ENCODE measurements at places on chromosomes 7 and 10.
A peak's percentile ranks its signal among the peaks of the same experiment; 100 is the strongest.

DNA sequence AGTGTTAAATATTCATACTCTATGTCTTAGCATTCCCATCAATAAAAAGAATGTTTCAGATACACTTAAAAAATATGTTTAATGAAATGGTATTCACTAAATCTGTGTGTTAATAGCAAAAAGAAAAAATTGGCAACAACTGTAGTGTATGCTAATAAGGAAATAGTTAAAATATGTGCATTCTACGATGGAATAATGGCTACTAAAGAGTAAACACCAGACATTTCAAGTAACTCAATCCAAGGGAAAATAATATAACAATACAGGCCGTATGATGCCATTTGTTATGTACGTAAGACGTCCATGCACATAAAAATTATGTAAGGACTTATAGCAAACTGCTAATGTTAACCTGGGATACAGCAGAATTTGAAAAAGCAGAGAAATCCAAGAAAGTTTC lies 46.6 kb downstream of the MAD1L1 start:
- DNase-seq, result no peak

- no peak for DNase-seq
Measured at GRCh38 chr10:8498881-8499280, 444.4 kb downstream of the GATA3 start.

- peak; percentile 52 for DNase-seq
Measured at GRCh38 chr7:155533827-155534690, 12.3 kb downstream of the CNPY1 start.

- no peak for DNase-seq
Measured at GRCh38 chr7:127609297-127609696, 8.6 kb downstream of the PAX4 start.

DNA sequence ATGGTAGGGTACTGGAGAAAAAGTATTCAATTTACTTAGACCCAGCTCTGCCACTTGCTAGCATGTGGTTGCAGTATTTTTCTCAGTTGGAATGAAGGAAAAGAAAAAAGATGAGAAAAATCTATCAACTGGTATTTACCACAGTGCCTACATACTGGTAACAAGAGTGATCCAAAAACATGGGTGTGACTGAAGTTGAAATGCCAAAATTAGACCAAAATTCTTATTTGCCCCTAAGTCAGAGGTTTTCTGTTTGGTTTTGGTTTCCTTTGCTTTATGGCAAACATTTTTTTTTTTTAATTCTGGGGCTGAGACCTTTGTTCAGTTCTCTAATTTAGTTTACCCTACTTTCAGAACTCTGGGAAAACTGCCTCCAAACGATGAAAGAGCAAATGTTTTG lies 12.3 kb downstream of the HYCC1 start:
- DNase-seq, result no peak

DNA sequence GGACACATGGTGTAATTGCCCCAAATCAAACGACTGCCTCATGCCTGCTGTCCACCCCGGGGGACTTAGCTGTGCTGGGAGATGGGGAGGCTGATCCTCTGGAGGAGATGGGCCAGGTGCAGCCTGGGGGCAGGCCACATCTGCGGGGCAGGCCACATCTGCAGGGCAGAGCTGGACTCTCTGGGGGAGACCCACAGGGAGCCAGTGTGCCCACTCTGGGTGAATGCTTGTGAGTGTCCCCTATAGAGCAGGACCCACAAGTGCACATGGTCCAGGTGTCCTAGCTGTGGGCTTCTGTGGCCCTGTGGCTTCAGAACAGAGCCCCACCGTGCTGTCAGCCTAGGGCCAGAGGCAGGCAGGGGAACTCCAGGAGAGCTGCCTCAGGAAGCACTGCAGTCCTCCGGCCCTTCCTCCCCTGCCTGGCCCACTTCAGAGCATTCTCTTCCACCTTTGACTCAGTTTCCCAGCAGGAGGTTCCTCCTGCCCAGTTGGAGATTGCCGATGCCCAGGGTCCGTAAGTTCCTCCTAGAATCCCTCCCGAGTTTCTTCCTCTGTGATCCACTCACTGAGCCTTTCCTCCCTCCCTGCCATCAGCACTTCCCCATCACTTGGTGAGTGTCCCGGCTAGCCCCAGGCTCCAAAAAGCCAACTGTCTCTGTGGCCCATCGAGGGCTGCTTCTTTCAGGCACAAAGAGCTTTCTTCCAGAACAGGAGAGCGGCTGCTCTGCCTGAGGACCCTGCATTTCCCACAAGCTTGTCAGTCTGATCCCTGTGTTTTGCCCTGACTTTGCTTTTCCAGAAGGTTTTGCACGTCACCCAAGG lies 50.3 kb downstream of the ADCYAP1R1 start:
- no peak for DNase-seq

DNA sequence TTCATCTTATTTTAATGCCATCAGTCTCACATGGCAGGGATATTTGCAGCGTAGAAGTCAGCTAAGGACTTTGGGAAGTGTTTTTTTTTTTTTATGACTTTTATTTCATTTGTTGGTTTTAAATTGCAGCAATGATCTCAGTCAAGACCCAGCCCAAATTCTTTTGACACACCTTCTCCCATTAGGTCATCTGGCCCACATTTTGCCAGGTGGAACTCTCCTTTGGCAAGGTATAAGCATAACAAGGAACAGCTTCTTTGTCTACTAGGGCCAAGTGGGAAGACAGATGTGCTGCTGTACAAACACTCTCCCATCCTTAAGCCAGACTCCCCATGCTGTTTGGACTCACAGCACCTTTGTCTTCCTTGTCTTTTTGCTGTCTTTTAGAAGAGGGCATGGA lies 41.8 kb downstream of the PLEKHA8 start:
- DNase-seq, result no peak

DNA sequence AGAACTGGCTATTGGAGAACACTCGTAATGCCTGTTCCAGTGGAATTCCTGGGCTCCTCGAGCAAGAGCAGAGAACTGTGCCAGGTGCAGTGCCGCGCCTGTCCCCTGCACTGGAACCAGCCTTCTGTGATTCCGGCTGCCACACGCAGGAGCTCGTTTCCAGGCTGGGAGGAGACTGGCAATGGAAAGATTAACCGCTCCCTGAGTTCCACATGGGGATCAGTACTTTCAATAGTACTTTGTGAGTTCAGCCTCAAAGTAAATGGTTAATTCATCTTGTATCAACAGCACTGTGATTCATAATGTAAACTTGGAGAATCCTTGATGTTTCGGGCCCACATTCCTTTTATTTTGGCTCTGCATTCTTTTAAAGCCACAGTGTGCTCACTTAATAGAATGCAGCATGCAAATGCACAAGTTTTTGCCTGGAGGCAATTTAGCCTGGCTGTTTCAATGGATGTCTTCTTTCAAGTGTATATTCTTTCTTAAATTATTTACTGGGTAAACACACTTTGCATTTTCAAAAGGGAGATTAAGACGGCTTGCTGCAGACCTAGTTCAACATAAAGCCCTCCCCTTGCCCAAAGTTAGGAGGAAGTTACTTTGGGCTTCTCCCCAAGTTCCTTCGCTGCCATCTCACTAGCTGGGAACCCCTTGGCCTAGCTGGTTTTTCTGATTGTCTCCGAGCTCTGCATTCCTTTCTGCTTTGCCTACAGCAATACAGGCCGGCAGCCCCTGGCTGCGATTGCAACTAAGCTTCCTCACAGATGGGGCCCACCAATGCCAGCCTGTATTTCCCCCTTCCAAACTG lies 138.1 kb upstream of the TCF7L2 start:
- peak; percentile 34 for DNase-seq

DNA sequence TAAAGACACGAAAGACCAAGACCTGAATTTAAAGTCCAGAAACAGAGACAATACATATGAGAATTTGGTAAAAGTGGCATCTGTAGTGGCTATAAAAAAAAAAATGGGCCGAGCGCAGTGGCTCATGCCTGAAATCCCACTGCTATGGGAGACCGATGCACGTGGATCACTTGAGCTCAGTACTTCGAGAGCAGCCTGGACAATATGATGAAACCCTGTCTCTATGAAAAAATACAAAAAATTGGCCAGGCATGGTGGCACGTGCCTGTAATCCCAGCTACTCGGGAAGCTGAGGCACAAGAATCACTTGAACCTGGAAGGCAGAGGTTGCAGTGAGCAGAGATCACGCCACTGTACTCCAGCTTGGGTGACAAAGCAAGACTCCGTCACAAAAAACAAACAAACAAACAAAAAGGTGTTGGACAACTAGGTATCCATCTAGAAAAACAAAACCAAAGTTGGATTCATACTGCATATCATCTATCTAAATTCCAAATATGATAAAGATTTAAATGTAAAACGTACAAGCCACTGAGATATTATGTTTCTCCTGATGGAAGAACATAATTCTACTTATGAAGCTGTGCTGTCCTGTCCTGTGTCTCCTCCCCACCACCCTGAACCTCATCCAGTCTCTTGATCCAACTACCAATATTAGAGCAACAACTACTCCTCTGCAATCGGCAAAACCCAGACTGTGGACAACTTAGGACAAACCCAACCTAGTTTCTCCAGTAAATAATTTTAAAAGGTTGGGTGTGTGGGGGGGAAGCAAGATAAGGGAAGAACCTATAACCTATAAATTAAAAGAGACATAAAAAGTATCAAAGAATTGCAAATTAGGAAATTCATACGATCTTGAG lies 53.7 kb downstream of the ATAD1 start:
- no peak for DNase-seq

GRCh38 chr10:69721690-69722310 lies 79.9 kb upstream of the COL13A1 start:
- DNase-seq, result no peak

DNA sequence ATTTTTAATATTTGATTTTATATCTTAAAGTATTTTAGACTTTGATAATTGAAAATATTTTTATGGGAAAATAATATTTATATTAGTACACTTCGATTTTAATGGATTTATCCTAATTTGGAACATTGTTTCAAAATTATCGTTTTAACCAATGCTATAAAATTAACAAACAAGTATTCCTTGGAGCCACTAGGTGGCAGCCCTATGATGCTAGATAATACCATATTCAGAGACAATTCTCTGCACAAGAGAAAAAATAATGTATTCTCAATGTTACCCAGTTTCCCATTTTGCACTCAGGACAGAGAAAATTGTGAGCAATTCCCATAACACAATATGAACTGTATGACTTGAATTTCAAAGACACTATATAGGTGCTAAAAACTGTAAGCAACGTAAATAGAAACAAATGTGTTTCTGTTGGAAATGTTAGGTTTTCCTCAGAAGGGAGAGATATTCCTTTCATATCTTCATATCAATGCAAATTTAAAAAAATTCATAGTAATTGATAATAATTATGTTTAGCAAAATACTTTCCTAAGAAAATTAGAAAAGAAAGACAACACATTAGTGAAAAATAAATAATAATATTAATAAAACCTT lies 237.8 kb downstream of the SEMA3E start:
- DNase-seq, result peak; percentile 3
